ENCODE measurements at places on chromosomes 3 and 15.

DNA sequence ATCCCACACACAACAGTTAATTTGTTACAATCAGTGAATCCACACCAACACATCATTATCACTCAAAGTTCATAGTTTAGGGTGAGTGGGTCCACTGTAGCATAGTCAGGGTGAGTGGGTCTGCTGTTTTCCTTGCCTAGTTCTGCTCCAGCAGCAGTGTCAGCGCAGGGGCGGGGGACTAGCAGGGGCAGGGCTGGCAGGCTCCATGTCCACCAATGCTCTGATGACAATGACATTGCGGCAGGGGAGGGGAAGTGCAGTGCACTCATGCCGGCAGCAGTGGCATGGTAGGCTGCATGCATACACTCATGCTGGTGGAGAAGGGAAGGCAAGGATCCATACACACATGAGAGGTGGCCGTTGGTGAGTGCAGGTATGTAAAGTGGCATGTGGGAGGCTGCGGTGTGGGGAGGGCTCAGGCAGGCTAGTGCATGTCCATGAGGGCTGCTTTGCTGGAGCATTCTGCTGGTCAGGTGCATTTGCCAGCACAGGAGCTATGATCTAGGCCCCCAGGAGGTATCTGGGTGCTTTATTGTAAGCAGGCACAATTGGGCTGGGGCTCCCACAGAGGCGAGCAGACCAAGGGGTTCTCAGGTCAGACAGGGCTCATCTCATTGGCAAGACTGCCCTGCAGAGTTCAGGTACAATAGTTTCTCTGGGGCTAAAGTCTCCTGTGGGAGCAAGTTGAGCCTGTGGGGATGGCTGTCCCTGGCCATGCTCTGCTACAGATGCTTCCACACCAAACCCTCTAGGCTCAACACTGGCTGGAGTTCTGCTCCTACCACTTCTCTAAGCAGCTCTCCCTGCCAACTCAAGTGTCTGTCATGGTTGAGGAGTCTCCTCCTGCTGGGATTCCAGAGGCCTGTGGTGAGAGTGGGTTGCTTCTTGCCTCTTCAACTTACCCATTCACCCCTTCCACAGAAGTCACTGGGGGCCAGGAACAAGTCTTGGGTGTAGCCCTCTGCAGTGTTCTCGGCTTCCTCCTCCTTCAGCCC, 81.3 kb downstream of the KCNAB1 start:
- no peak for DNase-seq

GRCh38 chr3:127831723-127832172, 9.4 kb upstream of the MGLL start:
- peak; percentile 73 for DNase-seq

GRCh38 chr3:197362081-197362480, 63.7 kb upstream of the DLG1 start:
- no peak for DNase-seq

GRCh38 chr3:126464093-126464492, 11.6 kb downstream of the ZXDC start:
- no peak for DNase-seq

DNA sequence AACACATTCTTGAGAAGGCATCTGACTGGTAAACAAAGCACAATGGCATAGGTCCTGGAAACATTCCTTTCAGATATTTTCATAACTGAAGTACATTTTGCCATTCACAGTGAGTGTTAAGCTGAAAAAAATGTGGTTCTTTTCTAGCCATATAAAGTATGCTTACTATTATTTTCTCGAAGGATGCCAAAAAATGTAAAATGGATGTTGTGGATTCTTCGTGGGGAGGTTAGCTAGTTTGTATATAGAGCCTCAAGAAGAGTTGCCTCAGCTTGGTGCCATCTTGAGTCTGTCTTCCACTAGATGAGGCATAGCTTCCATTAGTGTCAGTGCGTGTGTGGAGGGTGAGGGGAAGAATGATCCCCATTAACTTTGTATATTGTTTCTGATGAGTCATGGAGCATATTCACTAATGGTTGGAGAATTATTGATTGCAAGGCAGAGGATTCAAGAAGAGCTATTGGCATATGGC, 4.1 kb downstream of the MBNL1 start:
- DNase-seq: peak; percentile 22

- DNase-seq: no peak
Observed at GRCh38 chr15:74964794-74965193, 8.2 kb upstream of the RPP25 start.

- DNase-seq: no peak
Observed at GRCh38 chr3:13199006-13199776, 126.0 kb upstream of the IQSEC1 start.

DNA sequence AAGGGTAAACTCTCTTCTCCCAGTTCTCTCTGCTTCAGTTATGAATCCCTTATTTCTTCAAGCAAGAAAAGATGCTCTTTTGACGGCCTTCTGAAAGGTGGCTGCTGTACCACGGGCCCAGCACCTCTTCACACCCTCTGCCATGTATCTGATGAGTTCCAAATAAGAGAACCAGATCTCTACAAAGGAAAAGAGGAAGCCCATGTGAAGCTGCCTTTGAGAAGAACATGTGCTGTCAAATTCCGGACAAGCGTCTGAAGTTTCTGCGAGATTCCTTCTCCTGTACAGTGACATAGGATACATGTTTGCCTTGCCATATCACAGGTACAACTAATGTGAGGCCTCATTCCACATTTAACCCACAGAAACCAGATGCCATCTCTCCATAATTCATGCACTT, 59.2 kb downstream of the SH3BP5 start:
- no peak for DNase-seq

GRCh38 chr15:41819455-41820050, 8.3 kb upstream of the JMJD7 start:
- no peak for DNase-seq

- no peak for DNase-seq
Observed at GRCh38 chr3:47855461-47856383, 52.8 kb downstream of the DHX30 start.
